AG20443 (cell line): ENCODE measurements at places on chromosomes 6 and 20.

- no peak for DNase-seq
These were observed 269.6 kb downstream of the KHDC1L start for GRCh38 chr6:72955666-72956065.

- DNase-seq = no peak
These were observed 12.7 kb upstream of the VNN1 start for GRCh38 chr6:132726608-132726975.

- no peak for DNase-seq
These were observed 104.5 kb downstream of the ADAT2 start for GRCh38 chr6:143346004-143346403.

GRCh38 chr20:1724901-1725300 lies 67.3 kb upstream of the SIRPG start:
- DNase-seq = no peak

DNA sequence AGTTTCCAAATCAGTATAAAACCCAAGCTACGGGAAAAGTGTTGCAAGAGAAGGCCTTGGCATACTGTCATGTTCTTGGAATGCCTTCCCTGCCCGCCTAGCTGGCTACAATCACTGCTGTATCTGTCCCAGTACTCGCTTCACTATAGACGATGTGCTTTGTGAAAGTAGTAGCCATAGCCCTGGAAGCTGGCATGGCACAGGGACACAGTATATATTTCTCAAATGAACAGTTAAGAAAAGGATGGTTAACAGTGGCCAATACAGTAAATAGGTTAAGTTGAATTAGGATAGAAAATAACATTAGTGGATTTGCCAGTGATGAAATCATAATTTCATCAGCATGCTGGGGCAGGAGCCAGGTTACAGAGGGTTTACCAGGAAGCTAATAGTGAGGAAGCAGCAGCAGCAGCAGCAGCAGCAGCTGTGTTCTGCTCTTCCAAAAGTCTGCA lies 499.3 kb downstream of the CDKAL1 start:
- DNase-seq = peak; percentile 78

- no peak for DNase-seq
These were observed 105.3 kb downstream of the PHACTR3 start for GRCh38 chr20:59709636-59710035.

DNA sequence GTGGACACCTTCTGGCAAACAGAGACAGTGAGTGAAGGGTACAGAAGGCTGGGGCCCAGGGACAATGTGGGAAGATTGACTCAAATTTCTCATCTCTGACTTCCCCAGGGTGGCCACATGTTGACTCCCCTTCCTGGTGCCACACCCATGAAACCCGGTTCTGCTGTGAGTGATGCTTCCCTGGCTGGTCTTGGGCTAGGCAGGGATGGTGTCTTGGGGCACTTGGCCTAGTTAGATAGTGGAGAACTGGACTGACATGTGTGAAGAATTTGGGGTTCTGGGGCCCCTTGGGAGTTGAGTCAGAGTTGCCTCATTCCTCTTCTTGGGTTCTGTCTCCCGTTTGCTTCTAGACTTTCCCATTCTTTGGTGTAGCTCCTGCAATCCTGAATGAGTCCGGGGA lies 34.2 kb downstream of the GSS start:
- DNase-seq = peak; percentile 57

DNA sequence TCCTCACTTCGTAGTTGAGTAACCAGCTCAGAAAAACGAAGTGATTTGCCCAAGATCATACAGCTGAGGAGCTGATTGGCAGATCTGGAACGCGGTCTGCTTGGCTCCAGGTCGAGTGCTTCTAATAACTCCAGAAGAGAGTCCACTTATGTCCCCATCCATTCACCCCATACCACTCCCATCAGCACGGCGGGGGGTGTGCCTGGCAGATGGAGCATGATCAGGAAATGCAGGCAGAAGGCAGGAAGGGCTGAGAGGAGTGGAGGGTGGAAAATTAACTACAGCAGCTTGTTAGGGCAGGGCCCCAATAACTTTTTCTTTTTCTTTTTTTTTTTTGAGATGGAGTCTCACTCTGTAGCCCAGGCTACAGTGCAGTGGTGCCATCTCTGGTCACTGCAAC lies 15.0 kb downstream of the FITM2 start:
- no peak for DNase-seq

GRCh38 chr6:36358226-36358915 lies 21.7 kb upstream of the BNIP5 start:
- no peak for DNase-seq

DNA sequence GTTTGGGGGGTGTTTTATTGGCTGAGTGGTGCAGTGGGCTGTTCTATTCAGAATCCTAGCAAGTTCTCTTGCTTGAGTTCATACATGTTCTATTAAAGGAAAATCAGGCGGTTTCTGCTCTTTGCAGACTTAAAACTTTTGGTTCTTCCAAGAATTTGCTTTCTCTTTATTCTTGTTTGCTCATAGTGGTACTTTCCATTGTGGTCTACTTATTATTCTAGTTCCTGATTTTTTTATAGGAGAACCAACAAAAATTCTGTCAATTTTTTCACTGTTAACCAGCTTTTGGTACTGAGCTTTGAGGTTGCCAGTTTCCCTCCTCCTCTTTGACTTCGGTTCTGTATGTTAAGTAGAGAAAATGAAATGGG lies 6.7 kb downstream of the AFDN start:
- DNase-seq = no peak

GRCh38 chr6:6701864-6702263 lies 113.3 kb downstream of the LY86 start:
- DNase-seq = no peak

GRCh38 chr6:153725456-153725855 lies 313.6 kb upstream of the OPRM1 start:
- no peak for DNase-seq

GRCh38 chr20:23150304-23151007 lies 64.3 kb upstream of the CD93 start:
- no peak for DNase-seq

GRCh38 chr6:84455511-84456029 lies 228.1 kb upstream of the CEP162 start:
- no peak for DNase-seq

DNA sequence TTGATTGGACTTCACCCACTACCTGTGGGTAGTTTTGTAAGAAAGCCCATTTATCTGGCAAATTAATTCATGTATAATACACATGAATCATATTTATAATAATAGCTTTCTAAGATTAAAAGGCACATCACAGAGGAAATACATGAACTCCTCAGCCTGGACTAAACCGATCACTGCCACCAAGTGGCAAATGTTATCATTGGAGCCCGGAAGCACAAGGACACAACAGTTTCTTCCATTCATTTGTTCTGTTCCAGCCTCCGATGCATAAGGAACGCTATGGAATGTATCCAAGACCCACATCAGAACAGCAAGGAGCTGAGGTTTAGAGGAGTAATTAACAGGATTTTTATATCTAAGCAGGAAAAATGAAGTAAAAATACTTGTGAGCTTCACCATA lies 13.9 kb upstream of the IPCEF1 start:
- peak; percentile 64 for DNase-seq

- peak; percentile 60 for DNase-seq
These were observed 54.4 kb upstream of the CEP85L start for GRCh38 chr6:118705544-118706491.

DNA sequence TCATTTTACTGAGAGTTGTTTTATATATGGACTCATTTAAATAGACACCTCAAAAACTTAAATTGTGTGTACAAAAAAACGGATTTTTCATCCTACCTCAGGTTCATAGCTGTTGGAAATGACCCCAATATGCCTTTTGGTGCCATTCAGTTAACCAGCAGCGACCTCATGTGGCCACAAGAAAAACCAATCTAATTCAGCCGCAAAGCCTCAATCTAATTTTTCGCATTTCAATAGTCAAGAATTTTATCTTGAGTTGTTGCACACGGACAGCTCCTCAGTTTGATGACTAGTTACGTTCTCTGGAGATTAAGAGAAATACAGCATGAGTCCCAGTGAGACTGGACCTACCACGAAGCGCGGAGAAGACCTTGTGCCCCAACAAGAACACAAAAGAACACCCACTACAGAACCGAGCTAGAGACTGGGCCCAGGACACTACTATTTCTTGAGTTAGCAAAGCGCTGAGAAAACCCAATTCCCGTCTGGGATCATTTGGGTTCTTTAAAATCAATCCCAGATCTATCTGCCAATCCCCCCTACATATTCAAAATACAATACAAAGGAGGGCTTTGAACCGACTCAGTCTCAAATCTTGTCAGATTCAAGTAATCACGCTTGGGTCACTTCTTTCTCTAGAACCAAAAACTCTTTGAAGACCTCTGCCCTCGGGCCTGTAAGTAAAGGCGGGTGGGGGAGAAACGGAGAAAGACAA lies 1.1 kb downstream of the TCP11 start:
- peak; percentile 52 for DNase-seq

DNA sequence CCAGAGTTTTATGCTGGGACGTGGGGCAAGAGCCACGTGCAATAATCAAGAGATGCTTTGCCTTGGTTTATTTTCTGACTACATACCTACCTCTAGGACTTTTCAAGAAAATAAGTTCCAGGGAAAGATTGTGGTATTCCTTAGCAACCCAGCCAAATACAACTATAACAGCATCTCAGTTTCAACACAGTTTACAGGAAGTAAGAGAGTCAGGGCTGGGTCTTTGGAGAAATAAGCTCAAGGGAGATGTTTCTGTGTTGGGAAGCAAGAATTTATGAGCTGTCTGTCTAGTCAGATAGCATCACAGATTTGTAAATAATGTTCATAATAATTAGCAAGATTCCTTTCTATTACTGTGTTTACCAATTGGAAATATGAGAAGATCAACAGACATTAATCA lies 35.1 kb downstream of the MAP3K5 start:
- no peak for DNase-seq

DNA sequence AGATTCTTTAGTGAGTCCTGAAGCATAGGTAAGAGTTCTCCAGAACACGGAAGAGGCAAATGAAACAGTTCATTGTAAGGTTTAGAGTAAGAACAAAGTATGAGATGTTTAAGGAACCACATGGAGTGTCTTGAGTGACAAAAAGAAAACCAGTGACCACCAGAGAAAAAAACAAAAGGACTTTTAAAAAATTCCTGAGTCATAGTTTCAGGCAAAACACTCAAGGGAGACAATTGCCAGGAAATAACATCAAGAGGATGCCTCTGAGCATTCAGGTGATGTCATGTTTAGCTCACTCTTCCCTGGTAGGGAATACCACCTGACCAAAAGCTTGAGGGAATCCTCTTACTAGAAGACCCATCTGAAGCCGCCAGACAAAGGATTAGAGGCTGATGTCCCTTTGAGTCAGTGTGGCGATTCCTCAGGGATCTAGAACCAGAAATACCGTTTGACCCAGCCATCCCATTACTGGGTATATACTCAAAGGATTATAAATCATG lies 110.3 kb downstream of the COL19A1 start:
- DNase-seq = no peak
